Suppressor macrophage treated with lipopolysaccharide for 4 hours (primary cell): ENCODE measurements at places on chromosomes 12 and 14.

DNA sequence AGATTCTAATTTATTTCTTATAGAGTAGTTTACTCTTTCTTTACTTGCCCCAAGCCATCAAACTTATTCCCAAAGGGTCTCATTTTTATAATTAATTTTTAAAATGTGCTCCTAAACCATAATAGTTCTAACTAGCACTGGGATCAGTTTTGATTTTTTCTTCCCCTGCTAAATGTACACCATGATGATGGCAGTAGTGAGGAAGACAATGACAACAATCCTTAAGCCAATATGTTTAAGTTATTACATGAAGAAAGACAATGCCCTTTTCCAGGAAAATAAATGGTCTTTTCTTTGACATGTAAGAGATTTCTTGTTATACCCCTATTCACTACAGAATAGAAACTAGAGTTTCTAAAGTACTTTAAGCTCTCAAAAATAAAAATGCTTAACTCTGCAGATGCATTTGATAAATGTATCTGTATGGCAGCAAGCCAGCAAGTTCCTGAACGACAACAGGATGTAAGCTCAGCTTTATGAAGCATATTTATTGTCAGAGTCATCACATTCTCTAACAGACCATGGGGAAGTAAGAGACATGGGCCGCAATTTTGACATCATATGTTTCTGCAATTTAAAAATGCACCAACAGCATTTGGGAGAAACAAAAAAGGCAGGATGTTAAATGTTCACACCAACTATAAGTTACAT is 36.0 kb upstream of the SNX6 start:
- DNase-seq, result peak; percentile 80

- DNase-seq, result peak; percentile 86
Observed at GRCh38 chr12:2341871-2342270, 289.1 kb downstream of the CACNA1C start.

- DNase-seq, result peak; percentile 79
Observed at GRCh38 chr14:52553671-52554575, 1.3 kb downstream of the GPR137C start.

DNA sequence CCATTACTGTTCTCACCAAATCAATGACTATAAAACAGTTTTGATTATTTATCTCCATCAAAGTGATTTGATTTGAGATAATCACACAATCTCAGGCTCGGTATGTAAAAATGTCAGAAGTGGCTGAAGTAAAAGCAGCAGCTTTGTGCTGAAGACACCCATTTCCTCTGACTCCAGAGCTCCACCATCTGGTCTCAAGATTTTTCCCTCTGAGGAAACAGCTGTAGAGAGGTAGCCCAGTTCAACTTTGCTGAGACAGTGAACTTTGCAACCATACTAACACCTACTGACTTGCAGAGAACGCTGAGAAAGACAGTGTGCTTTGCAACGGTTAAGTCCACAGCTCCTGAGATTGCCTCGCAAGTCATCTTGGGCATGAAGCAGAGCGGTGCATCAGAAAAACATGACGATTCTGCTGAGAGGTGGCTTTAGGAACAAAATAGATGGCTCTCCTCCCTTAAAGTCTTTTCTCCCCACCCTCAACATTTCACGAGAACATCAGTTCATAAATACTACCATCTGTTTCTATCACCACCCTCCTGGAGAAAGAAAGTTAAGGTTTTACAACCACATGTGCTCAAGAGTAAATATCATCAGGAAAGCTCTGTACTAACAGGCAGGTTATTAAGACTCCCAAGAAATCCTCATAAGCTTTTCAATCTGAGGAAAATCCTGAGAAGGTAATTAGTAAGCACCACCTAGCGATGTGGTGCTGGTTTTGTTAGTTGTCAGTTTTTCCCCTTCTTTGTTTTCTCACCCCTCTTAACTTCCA is 34.8 kb downstream of the HIGD1C start:
- peak; percentile 45 for DNase-seq

GRCh38 chr12:6057700-6058099 is 66.8 kb downstream of the VWF start:
- DNase-seq, result no peak

GRCh38 chr12:75477137-75477536 is 3.4 kb upstream of the GLIPR1 start:
- DNase-seq, result no peak

DNA sequence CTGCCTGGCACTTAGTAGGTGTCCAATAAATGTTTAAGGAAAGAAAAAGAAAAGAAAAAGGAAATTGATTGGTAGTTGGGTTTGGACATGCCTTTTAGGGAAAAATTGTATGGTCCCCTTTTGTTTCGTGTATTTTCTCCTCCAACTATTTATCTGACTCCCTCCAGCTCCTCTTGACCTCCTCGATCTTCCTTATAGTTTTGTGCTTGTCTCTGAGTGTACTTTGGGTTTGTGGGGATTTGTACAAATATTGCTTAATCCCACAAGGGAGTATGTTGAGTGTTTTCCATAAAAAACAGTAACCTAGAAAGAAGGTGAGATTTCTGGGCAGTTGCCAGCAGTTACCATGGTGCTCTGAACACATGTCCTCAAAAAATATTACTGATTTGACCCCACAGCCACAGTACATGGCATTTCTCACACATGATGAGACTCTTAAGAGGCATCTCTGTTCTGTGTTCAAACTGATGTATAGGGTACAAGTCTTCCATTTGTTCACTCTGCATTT is 15.7 kb downstream of the PLEKHG7 start:
- DNase-seq, result no peak

DNA sequence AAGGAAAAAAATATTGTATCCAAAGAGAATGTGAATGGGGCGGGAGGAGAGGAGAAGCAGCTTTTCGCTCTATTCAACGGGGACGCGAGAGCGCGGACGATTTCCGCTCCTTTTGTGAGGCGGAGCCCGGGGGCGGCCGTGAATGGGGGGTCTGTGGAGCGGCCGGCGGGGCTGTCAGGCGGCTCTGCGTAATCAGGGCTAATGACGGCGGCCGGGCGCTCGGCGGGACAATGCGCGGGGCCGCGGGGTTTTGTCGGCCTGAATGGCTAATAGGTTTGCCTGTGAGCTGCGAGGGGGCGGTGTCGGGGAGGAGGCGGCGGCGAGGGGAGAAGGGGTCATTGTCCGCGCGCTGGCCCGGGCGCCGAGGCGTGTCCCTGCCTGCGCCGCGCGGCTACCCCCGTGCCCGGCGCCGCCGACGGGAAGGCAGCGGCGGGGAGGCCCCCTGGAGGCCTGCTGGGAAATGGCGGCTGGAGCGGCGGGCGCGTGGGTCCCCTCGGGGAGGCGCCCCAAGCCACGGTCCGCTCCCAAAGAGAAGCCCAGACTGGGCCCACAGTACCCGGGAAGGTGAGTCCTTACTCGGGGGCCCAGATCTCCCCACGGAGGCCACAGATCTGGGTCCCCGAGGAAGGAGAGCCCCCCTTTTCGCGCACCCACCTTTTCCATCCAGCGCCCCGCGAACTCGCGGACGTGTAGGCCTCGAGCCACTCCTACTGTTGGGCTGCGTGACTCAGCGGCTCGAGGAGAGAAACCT is 6.0 kb downstream of the SIX6 start:
- DNase-seq, result peak; percentile 14

DNA sequence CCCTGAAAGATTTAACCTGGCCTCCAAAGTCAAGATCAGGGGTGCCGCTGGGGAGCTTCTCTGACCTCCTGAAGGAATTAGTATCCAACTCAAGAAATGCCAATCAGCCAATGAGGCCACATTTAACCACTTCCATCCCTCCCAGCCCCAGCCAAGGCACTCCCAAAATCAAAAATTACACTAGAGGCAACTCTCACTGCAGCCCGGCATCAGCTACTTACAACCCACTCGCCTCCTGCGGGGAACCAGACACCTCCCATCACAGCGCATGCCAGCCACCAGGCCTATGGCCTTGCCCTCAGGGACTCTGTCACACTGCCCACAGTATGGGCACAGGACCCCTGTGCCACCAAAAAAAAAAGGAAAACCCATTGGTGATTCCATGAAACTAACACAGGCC is 62.3 kb upstream of the DDX11 start:
- DNase-seq, result no peak

GRCh38 chr14:22410497-22410896 is 178.5 kb downstream of the DAD1 start:
- no peak for DNase-seq

DNA sequence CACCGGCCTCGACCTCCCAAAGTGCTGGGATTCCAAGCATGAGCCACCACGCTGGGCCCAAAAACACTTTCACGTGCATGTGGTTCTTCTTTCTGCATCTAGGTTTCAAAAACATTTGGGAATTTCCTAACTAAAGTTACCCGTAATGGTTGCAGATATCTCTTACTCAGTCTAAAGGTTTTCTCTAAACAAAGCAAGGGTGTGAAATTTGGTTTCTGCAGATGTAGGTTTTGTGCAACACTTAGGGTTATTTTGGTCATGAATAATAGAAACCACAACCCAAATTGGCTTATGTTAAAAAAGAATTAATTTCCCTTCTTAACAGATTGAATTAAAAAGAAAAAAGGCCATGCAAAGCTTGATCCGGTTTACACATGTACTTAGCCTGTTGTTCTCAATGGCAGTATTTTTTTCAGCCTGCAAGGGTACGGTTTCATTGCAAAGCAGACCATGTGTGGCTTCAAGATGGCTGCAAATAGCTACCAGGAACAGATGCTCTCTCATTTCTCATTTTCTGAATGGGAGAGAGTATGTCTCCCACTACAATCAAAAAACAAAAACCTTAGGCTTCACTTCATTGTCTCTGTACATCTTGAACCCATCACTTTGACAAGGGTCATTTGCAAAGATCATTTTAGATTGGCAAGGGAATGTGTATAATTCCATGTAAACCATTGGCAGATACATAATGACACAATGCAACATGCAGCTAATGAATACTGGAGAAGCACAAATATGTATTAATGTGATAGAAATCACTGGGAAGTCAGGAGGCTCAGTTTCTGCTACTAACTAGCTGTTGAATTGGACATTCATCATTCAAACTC is 491.2 kb upstream of the FLRT2 start:
- DNase-seq, result no peak

DNA sequence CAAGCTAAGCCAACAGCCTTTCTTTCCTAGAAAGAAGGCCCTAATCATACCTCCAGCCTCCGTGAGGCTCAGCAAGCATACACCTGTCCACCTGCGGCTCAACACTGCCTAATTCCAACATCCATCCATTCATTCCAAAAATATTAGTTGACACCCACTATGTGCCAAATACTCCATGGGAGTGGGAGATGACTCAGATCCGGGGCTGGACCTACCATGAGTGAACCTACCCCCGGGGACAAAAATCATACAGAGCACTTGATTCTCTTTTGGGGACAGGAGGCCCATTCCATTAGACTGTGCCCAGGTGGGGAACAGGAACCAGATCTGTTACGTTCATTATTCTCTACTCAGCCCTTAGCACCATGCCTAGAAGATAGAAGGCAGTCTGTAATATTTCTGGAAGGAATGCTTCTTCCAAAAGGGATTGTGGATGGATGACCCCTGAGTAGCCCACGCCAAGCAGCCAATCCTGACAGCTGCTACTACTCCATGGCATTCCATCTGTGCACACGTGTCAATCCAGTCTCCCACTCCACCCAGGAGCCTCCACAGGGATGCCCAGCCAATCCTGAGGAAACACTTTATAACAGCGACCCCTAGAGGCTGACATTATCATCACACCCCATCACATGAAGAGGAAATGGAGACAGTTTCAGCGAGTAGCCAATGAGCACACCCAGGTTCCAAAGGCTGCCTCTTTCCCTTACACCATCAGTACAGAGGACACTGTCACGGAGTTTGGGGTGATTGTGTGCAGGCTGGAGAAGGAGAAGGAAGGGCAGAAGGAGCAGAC is 170.7 kb downstream of the ESRRB start:
- DNase-seq, result peak; percentile 41

DNA sequence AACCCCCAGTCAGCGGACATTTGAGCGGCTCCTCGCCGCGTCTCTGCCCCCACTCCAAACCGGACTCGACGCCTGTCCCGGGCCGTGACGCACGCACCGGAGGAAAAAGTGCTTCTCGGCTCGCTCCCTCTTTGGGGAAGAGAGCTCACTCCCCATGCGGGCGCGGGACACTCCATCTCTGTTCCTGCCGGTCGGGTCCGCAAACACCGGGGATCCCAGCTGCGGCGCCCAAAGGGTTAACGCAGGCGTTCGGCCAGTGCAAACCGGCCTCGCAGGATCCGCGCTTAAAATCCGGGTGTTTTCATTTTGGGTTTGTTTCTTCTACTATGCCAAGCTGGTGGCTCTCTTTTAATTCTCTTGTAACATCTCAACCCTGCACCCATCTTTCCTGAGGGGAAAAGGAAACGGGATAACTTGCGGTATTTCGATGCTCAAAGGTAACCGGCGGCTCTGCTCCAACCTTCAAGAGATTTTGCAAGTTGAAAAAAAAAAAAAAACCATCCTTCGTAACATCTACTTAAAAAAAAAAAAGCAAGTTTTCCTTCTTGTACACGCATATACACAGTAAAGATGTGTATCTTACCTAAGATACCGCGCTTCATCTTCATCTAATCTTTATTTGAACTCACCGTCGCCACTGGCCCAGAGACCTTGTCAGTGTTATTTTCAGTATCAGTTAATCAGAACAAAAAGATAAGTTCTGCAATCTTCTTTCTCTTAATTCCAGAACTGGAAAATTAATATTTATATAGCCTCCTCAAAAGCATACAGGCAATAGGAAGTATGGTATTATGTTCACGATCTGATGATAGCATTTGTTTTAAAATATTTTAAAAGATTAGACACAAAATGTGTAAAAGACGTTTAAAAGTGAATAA is 1.6 kb upstream of the ATP2B1 start:
- peak; percentile 68 for DNase-seq

DNA sequence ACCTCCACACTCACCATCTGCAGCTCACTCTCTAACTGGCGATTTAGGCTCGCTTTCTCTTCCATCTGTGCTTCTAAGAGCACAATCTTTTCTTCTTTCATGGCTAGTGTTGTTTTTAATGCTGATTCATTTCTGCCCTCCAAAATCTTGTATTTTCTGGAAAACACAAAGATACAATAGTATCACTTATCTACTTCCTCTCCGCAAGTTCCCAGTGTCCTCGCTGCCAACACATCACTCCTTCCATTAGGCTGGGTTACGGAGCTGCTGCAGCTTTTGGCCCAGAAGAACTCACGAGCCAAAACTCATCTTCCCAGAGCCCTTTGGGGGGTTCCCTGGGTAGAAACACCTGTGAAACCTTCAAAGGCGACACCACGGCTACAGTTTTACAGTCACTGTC is 63.8 kb upstream of the GPR68 start:
- DNase-seq, result no peak

GRCh38 chr14:58395562-58395811 is 243 bp upstream of the TOMM20L start:
- DNase-seq, result no peak

GRCh38 chr12:50052544-50052943 is 4.9 kb upstream of the ASIC1 start:
- no peak for DNase-seq
